ENCODE measurements at places on chromosomes 16 and 17.

DNA sequence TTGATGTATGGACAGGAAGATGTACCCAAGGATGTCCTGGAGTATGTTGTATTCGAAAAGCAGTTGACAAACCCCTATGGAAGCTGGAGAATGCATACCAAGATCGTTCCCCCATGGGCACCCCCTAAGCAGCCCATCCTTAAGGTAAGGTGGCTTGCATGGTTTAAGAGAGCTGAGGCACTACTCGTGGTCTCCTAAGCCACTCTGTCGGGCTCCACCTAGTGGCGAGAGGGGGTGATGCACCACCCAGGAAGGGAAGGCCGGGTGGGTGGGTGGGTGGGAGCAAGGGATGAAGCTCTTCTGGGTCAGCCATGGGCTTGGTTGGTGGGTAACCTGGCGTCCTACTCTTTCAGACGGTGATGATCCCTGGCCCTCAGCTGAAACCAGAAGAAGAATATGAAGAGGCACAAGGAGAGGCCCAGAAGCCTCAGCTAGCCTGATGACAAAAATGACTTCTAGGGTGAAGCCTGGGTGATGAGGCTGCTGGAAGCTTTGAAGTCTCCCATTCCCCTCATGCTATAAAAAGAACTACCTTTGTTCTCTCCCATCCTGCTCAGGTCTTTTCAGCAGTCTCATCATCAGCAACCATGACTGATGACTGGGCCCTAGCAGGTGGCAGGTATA, 21.5 kb downstream of the GPR179 start:
- DNase-seq = peak; percentile 42

DNA sequence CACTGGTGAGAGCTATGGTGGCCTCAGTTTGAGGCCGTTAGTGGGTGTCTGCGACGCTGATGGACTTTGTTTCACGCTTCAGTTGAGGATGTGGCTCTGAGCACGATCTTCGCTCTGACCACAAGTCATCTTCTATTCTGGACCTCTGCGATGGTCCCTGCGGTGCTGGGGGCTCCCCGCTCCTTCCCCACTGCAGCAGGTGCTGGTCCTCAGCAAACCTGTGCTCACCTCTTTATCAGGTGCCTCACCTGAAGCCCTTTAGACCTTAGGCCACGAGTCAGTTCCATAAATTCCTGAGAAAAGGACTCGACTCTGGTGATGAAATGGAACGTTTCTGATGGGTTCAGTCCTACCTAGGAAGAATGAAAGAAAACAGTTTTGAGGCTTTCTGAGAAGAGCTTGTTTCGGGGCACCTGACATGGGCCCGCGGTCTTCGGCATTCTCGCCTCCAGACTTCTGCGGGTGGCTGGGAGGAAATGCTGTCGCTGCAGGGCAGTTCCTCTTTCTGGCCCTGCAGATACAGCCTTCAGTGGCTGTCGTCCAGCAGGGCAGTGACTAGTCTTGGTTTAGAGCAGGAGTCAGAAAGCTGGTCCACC, 4.7 kb downstream of the KCTD5 start:
- no peak for DNase-seq

- no peak for DNase-seq
Measured at GRCh38 chr17:69551212-69552010, 136.9 kb downstream of the MAP2K6 start.

DNA sequence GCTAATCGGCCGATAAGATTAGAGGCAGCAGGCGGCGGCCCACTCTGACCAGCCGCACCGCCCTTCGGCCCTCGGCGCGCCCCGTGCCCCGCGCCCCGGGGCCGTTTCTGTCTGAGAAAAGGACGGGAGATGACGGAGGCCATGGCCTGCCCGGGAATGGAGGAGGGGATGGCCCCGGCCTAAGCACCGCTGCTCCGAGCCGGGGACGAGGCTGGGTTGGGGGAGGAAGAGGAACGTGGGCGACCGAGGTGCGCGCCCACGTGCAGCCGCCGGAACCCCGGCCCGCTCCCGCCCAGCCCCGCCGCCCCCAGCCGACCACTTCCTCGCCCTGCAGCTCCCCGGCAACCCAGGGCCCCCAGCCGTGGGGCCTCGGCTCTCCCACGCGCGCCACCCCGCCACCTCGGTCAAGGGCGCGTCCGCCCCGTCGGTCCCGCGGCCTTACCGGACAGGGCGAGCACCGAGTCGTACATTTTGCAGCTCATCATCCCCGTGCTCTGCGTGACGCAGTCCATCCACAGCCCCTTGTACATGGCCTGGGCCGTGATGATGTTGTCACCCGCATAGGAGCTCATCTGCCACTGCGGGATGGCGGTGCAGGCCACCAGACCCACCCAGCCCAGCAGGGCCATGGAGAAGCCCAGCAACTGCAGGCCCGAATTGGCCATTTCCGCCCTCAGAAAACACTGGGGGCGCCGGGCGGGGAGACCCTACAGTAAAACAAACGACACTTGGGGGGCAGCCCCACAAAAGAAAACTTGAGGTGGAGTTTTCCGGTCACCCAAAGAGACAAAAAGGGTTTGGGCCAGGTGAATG, 693 bp downstream of the CLDN7 start:
- no peak for DNase-seq

- peak; percentile 21 for DNase-seq
Measured at GRCh38 chr16:88468275-88469129, 15.4 kb downstream of the ZFPM1 start.

DNA sequence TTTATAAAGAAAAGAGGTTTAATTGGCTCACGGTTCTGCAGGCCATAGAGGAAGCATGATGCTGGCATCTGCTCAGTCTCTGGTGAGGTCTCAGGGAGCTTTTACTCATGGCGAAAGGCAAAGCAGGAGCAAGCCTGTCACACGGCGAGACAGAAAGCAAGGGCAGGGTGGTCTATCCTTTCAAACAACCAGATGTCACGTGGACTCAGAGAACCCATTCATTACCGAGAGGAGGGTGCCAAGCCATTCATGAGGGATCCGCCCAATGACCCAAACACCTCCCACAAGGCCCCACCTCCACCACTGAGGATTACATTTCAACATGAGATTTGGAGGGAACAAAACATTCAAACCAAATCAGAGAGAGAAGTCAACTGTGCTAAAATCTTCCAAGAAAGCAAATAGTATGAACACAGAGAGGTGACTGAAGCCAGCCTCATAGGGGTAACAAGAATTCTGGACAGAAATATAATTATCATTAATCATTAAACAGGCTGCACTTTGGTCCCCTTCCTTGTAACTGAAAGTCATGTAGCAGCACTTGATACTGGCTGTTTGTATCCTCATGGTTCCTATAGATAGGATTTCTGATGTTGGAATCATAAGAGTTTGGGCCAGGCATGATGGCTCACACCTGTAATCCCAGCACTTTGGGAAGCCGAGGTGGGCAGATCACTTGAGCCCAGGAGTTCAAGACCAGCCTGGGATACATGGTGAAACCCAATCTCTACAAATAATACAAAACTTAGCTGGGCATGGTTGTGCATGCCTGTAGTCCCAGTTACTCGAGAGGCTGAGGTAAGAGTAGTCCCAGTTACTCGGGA, 52.5 kb upstream of the B4GALNT2 start:
- no peak for DNase-seq

DNA sequence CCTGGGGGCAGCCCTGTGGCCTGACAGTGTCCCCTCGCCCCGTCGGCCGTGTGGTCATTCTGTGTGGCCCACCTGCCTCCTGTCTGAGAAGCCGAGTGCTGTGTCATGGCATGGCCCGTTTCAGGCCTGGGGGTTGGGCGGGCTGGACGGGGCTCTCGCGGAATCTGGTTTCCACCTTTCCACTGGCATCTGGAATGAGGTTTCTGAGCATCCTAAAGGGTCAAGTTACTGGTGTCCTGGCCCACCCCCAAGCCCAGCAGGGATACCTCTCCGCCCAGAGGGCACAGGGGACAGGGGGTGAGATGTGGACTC, 7.8 kb downstream of the DBNDD1 start:
- DNase-seq = no peak

- no peak for DNase-seq
Measured at GRCh38 chr17:68094481-68095078, 59.0 kb downstream of the KPNA2 start.

- DNase-seq = no peak
Measured at GRCh38 chr16:17835118-17835876, 364.5 kb upstream of the XYLT1 start.

- no peak for DNase-seq
Measured at GRCh38 chr17:35183332-35183731, 10.9 kb downstream of the SLC35G3 start.

- DNase-seq = no peak
Measured at GRCh38 chr16:71565812-71566700, 10.8 kb downstream of the TAT start.

DNA sequence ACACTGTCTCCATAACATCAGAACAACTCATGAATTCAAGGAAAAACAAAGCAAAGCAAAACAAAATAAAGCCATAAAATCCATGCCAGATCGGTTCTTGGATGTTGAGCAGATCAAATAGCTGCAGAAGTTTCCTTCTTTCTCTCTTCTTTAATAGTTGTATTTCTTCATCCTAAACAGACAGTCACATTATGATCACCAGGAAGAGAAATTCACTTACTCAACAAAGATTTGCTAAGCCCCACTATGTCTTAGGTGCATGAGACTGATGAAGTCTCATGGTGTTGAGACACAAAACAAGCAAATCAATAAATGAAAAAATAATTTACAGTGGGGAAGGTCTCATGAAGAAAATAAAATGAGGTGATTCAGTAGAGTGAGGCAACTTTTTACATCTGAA, 72.8 kb downstream of the WIPI1 start:
- no peak for DNase-seq

- DNase-seq = no peak
Measured at GRCh38 chr16:56637814-56638750, at the start of gene MT1A. MT1A (plus strand) TSS chr16:56638666; CDS start chr16:56638739, 73 bp downstream.

DNA sequence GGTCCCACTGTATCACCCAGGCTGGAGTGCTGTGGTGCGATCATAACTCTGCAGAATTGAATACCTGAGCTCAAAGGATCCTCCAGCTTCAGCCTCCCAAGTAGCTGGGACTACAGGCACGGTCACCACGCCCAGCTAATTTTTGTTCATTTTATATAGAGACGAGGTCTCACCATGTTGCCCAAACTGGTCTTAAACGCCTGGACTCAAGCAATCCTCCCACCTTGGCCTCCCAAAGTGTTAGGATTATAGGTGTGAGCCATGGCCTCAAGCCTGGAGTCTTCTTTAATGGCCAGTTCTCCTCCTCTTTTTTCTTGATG, 484 bp downstream of the CD300LB start:
- DNase-seq = no peak

- DNase-seq = no peak
Measured at GRCh38 chr17:79802736-79803420, 6.0 kb upstream of the CBX8 start.

Data from NCI-H1092 (cell line).